ENCODE measurements at places on chromosomes 7 and 10.

- peak; percentile 5 for DNase-seq
These were observed at the start of gene SGCE for GRCh38 chr7:94655848-94656657. Gene SGCE (minus strand): TSS chr7:94656133. CDS start chr7:94656098, 35 bp downstream.

- DNase-seq, result no peak
These were observed 51.2 kb downstream of the PDK4 start for GRCh38 chr7:95545007-95545615.

DNA sequence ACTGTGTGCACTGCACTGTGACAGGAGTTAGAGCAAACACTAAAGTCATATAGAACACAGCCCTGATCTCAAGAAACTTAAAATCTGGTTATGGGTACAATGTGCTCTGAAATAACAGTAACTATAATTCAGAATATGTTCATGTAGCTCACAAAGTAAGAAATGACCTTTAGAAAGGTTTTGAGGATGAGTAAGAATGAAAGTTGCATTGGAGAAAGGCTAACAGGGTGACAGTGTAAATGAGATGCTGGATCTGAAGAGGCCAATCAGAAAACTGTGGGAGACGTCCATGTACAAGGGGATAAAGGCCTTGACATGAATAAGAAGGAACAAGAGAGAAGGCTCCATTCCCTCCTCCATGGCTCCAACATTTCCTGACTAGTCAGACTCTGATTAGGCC lies 124.7 kb downstream of the GRM3 start:
- DNase-seq, result no peak

DNA sequence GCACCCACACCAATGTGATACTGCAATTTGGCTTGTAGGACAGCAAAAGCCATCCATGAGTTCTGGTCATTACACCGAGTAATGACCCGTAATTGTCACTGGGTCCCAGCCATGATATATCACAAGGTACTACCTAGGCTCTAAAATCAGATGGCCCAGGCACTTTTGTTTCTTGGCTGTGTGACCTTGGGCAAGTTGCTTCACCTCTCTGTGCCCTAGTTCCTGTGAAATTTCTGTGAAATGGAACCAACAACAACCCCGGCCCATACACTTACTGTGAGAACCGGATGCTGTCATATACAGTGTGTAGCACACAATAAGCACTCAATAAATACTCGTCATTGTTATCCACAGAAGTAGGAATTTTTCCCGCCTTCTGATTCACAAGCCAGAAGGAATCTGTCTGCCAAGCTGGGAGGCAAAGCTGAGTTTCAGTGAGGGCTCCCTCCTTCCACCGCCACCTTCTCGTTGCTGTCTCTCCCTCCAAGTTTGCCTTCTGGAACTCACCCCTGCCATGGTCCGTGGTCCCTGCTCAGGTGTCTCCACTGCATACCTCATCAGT lies 6.4 kb upstream of the CYTH3 start:
- DNase-seq, result no peak

DNA sequence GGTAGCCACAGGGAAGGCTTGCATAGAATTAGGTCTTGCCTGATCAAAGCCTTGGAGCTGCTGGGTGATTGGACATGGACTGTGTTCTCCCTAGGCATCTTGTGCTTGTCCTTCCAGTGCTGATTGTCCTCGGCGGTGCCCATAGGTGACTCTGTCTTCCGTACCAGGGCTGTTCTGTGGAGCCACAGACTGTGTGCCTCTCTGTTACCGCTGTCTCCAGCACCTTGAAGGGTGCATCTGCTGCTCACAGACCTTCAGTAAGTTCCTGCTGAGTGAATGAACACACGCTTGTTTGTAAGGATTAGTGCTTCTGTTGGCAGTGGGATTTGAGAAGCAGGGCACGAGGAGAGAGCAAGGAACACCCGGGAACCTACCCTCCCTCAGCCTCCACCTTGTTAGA lies 116.7 kb downstream of the CELF2 start:
- no peak for DNase-seq

DNA sequence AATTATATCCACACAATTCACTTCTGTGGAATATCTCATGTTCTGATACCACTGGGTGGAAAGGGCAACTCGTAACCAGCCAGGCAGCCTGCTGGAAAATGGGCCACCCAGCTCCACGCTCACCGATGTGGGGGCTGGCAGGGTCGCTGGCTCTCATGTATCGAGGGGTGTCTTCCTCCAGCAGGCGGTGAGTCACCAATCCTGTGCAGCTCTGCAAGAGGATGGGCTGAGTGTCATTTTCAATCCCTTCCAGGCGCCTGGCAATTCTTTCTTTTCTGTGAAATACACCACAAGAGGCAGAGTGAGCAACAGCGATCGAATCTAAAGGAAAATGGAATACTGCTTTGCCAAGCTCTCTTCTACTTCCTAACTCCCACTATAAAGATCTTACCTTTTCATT lies 80.1 kb downstream of the SVIL start:
- no peak for DNase-seq

Data from esophagus squamous epithelium (tissue), 5 donors.